Dermis microvascular lymphatic vessel endothelial cell (primary cell): ENCODE measurements at places on chromosomes 16 and 17. TPM values are rescaled to one million over a fixed set of nuclear protein-coding genes. Genes with fewer than 3 reads are reported as not detected.
A peak's percentile ranks its signal among the peaks of the same experiment; 100 is the strongest.

The TBC1D3K gene
- total RNA-seq = not detected in 2 replicates

The MCRIP1 gene
- total RNA-seq = 81.8 and 133 TPM in 2 replicates

DNA sequence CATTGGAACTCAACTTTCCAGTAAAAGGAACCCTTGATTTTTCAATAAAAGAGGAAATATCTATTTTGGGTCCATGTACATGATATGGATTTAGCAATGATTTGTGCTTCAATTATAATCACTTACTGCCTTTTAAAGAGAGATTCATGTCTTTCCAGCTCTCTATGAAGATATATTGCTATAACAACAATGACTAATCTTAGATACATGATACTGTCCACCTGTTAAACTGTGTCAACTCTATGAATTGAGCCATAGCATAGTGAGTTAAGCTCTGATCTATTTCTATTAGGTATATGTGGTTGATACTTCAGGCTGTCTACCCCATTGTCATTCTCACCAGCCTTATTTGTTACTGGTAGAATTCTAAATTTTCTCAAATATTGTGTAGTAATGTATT lies 15.0 kb upstream of the MPHOSPH6 start:
- DNase-seq = no peak

The ATF7IP2 gene
- 2.2 and 9.7 TPM in 2 replicates for total RNA-seq

GRCh38 chr17:49494986-49495841 lies at the start of gene NGFR:
NGFR (plus strand) TSS chr17:49495293; CDS start chr17:49495418, 125 bp downstream.
- DNase-seq = no peak

DNA sequence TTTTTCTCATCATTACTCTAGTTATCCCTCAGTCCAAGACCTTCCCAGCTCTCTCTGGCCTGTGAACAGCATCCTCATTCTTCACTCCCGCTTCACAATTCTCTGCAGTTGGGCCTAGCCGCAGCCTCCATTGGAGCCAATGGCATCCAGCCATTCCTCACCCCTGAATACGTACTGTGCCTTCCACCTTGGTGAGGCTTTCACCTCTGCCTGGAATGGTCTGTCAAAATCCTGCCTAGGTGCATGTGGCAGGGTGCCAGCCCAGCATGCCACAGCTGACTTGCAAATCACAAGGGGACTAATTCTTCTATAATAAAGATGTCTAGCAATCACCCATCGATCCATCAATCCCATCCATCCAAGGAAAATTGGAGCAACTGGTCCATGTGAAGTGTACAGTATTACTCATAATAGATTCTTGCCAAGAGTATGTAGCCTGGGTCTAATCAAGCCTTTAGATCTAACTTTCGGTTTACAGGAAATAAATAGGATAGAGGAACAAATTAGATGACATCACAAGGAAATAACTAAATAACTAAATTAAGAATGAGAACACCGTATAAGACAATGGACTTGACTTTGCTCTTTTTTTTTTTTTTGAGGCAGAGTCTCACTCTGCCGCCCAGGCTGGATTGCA lies 5.1 kb upstream of the CX3CL1 start:
- DNase-seq = no peak

GRCh38 chr16:71259086-71259485 lies 28.6 kb upstream of the HYDIN start:
- DNase-seq = no peak

GRCh38 chr17:56149266-56150036 lies 3.8 kb upstream of the ANKFN1 start:
- no peak for DNase-seq

The CXCL16 gene
- 1.2 and 2.4 TPM in 2 replicates for total RNA-seq

The PPY gene
- not detected in 2 replicates for total RNA-seq

- no peak for DNase-seq
These were observed 39.0 kb downstream of the TEX2 start for GRCh38 chr17:64223931-64224629.

GRCh38 chr16:23508589-23509440 lies 1.5 kb downstream of the GGA2 start:
- DNase-seq = peak; percentile 11

DNA sequence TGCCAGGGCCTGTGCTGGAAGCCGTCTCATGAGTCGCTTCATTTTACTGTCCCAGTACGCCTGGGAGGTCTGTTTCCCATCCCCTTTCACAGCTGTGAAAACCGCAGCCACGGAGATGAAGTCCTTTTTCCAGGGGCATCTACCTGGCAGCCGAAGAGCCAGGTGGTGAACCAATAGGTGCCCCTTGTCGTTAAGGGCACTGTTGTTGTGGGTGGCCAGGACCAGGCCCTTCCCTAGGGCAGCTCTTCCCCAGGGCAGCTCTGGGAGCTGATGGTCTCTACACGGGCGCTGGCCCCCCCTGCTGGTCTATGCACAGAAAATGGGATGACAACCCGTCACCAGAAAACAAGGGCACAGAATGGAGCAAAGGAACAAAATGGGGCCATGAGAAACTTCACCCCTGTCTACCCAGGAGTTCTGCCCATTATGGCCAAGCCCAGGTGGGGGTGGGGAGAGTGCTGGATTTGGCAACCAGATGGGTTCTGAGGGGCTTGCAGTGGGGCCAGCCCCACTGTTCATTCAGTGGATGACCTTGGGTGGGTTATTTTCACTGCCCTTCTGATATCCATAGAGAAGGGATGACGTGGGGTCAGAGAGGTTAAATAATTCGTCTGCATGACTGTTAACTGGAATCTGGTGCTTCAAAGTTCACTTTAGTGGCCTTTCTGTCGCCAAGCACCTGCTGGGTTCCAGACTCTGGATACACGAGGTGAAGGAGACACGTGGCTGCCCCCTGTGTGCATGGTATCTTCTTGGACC lies 11.5 kb downstream of the RMI2 start:
- peak; percentile 61 for DNase-seq

The OR4D1 gene
- not detected in 2 replicates for total RNA-seq

The COPRS gene
- 58.9 and 60.1 TPM in 2 replicates for total RNA-seq

DNA sequence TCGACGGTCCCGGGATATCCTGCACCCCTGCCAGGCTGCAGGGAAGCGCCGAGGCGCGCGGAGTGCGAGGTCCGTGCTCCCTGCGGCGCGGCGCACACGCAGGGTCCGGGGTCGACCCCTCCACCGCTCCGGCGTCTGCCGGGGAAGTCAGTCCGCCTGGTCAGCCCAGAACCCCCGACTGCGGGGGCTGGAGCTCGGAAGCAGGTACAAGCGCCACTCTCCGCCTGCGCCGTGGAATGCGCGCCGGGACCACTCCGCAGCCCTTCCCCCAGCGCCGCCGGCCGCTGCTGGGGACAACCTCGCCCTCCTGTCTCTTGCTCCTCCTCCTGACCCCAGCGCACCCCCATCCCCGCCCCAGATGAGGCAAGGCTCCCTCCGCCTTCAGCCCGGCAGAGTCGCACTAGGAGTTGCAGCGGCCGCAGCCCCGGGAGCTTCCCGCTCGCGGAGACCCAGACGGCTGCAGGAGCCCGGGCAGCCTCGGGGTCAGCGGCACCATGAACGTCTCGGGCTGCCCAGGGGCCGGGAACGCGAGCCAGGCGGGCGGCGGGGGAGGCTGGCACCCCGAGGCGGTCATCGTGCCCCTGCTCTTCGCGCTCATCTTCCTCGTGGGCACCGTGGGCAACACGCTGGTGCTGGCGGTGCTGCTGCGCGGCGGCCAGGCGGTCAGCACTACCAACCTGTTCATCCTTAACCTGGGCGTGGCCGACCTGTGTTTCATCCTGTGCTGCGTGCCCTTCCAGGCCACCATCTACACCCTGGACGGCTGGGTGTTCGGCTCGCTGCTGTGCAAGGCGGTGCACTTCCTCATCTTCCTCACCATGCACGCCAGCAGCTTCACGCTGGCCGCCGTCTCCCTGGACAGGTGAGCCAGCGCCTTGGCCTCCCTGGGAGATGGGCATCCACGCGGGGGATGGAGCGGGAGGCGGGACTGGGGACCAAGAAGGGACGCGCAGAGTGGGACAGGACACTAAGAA lies at the start of gene GALR2:
Gene GALR2 (plus strand): TSS at position 392 of the 974 bp plus-strand sequence. CDS start 103 bp downstream, at position 495.
- no peak for DNase-seq

DNA sequence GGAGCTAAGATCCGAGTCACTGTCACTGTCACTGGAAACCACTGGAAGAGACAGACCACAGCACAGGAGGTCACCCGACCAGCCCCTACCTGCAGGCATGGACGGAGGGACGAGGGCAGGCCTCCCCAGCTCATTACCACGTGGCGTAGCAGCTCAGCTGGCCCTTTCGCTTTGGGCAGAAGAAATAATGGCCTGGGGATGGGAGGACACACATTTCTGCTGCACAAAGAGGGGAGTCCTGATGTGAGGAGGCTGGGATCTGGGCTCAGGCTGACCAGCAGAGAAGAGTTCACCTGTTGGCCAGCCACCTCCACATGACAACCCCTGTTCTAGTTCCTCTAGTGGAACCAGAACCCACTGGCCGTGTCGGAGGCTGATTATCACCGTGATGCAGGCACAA lies 38.2 kb upstream of the DOC2B start:
- no peak for DNase-seq

DNA sequence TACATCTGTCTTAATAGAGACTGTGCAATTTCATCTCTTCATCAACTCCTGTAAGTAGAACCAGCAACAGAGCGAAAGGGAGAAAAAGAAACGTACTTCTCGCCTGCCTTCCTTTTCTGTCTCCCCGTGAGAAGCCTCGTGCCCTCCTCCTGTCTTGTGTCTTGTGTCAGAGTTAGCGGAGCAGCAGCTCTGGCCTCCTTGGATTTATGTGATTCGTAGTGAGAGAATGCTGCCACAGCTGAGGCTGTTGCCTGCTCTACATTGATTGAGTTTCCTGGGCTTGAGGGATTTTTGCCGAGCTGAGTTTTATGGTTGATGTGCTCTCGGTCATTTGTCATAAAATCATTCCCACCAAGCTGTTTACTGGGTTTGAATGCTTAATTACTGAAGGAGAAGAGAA lies 579.1 kb upstream of the RBFOX1 start:
- DNase-seq = no peak

The KRTAP3-1 gene
- not detected in 2 replicates for total RNA-seq

DNA sequence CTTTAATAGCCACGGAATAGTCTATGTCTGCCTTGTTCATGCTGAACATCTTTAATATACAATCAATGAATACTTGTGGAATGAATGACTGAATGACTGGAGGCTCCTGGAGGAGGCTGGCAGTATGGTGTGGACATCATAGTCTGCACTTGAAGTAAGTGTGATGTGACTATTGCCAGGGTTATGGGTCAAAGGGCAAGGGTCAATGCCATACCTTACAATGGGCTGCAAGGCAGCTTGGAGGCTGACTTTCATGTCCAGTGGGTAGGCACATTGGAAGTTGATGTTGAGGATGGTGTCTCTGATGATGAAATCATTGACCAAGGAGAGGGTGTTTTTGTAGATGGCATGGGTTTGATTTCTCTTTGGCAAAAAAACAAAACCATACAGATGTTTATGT lies 7.9 kb downstream of the GP2 start:
- no peak for DNase-seq

DNA sequence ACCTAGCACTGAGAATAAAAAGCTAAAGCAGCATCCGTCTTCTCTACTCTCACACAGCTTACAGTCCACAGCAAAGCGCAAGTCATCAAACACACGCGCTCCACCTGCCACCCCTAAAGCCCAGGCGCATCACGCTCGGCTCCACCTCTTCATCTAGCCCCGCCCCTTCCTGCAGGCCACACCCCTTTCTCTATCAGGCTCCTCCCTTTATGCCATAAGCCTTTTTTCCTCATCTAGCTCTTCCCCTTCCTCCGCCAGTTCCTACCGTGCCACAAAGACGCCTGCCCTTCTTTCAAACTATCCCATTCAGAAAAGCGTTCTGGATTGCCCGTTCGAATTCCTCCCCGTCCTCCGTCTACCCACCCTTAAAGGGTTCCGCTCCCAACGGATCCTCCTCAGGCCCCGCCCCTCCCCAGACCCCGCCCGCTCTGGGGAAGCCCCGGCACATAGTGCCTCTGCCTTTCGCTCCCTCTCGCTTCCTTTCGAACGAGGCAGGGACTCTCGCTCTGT lies 417 bp downstream of the C16orf46 start:
- DNase-seq = peak; percentile 67

- DNase-seq = no peak
These were observed 910 bp downstream of the ITGAL start for GRCh38 chr16:30473231-30474073.

GRCh38 chr17:57849163-57849873 lies 526 bp downstream of the MRPS23 start:
- DNase-seq = no peak

- no peak for DNase-seq
These were observed 34.9 kb upstream of the GSG1L start for GRCh38 chr16:28098171-28098958.

- no peak for DNase-seq
These were observed 26.3 kb upstream of the CCL2 start for GRCh38 chr17:34228781-34229180.

DNA sequence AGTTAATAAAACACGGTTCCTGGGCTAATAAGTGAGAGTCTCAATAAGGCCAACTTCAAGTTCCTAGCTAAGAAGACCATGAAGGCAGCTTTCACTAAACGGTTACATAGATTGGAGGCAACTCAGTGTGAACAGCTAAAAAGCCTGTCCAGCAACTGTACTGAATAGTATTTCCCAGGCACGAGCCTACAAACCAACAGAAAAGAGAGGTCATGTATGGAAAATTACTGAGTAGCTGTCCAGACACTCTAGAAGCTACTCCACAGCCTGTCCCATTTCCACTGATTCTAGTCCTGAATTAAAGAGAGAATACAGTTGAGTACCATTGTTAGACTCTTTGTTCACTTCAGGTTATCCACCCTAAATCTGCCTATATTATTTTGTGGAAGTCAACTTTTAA lies 36.5 kb upstream of the C17orf78 start:
- DNase-seq = peak; percentile 41

DNA sequence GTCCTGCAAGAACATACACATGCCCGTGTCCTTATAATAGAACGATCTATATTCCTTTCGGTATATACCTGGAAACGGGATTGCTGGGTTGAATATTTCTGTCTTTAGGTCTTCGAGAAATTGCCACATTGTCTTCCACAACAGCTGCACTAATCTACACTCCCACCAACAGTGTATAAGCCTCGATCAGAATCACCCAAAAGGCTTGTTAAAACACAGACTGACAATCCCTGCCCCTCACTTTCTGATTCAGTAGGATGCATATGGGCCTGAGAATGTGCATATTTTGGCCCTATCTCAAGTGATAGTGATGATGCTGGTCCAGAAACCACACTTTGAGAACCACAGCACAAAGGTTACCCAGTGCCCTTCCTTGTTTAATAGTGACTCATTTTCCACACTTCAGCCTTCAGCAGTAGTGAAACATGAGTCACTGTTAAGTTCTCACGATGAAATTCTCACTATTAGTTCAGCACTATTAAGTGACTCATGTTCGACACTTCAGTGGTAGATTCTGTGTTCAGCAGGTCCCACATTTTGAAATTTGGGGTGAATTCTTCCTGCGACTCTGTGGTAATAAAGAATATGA lies 215.6 kb downstream of the GRIN2A start:
- DNase-seq = no peak

DNA sequence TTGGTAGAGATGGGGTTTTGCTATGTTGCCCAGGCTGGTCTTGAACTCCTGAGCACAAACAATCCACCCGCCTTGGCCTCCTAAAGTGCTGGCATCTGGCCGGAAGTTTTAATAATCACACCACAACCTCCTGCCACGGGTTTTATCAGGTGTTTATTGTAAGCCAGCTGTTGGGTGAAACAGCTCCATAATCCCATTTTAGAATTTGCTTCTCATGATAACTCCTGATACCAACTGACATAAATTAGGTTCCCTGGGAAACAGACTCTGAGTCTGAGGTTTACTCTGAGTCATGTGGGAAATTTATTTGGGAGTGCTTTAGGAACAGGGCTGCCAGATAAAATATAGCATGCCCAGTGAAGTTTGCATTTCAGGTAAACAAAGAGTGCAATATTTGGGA lies 122.6 kb upstream of the MED13 start:
- no peak for DNase-seq
